GF-D8 (cell line): ENCODE measurements at places on chromosomes 1 and 21.

DNA sequence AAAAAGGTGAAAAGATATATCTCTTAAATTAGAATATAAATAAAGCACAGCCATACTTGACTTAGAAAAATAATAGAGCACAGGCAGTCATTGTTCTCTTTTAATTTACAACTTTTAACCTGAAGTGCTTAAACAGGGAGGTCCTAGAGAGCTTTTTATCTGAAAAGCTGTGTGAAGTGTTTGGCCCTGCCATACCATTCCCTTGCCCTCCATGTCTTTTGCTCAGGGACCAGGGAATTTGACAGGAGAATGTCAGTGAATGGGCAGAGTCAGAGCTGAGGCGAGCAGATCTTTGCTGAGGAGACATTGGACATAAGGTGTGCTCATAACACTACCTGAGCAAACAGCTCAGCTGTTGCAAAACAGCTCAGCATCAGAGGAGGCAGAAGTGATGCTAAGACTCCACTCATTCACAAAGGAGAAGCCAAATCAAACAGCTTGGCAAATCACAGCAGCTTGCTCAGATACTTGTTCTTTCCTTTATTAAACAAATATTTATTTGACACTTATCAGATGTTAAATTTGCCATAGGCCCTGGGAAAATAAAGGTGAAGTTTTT, 14.9 kb upstream of the MGST3 start:
- DNase-seq, result no peak

DNA sequence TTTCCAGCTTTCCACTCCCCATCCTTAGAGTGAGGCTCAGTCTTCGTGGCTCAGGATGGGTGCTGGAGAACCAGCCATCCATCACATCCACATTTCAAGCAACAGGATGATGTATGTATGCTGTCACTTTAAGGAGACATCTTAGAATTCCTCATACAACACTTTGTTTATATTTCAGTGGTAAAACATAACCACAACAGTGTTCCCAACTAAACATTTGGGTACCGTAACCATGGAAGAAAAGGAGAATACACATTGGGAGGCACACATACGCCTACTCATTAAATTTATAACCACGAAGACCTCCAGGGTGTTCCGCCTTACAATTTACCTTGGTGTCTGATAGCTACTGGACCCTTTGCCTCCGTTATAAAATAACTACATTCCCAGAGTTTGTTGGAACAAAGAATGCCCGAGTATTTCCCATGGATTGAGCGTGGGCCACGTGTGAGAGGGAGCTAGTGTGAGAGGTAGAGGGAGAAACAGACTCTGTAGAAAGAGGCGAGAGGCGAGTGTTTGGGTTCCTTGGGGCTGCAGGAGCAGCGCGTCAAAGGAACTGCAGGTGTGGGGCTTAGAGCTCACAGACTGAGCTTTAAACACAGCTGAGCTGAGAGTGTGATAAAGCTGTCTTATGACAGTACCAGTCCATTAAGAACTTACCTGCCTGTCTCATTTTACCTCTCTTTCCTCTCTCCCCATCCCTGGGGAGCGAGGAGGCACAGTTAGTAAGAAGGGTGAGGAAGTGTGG, 111.5 kb upstream of the USP24 start:
- DNase-seq, result no peak

- DNase-seq, result no peak
Observed at GRCh38 chr1:225440380-225441221, 12.8 kb upstream of the LBR start.

- peak; percentile 99 for DNase-seq
Observed at GRCh38 chr1:116514708-116515525, 55.9 kb downstream of the CD58 start.

GRCh38 chr1:36204347-36204909, 19.8 kb upstream of the THRAP3 start:
- DNase-seq, result no peak

DNA sequence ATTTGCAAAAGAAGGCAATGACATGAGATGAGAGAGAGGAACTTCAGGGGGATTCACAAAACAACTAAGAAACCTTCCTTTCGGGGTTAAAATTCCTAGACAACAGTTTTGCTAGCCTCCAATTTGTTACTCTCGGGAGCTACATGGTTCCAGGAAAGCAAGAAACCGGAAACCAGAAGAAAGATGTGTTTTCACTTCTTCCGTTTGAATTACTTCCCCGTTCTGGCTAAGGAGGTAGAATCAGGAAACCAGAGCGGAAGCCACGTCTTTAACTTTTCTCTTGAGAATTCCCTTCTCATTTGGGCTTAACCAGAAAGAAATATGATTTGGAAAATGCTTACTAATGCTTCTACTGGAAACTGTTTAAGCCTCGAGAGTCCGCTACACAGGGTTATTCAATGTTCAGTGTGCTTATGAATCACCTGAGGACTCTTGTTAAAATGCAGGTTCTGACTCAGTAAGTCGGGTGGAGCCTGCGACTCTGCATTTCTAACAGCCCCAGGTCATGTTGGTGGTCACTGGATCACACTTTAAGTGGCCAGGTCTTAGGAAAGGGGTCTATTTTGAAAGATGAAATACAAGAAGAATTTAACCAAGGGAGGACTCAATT, 43.5 kb upstream of the MCOLN3 start:
- DNase-seq, result peak; percentile 56

- peak; percentile 49 for DNase-seq
Observed at GRCh38 chr1:111202707-111203623, 2.5 kb upstream of the DENND2D start.

GRCh38 chr1:109391626-109392025, 6.1 kb downstream of the SORT1 start:
- DNase-seq, result no peak

- DNase-seq, result no peak
Observed at GRCh38 chr21:44785620-44786335, 15.8 kb downstream of the UBE2G2 start.

DNA sequence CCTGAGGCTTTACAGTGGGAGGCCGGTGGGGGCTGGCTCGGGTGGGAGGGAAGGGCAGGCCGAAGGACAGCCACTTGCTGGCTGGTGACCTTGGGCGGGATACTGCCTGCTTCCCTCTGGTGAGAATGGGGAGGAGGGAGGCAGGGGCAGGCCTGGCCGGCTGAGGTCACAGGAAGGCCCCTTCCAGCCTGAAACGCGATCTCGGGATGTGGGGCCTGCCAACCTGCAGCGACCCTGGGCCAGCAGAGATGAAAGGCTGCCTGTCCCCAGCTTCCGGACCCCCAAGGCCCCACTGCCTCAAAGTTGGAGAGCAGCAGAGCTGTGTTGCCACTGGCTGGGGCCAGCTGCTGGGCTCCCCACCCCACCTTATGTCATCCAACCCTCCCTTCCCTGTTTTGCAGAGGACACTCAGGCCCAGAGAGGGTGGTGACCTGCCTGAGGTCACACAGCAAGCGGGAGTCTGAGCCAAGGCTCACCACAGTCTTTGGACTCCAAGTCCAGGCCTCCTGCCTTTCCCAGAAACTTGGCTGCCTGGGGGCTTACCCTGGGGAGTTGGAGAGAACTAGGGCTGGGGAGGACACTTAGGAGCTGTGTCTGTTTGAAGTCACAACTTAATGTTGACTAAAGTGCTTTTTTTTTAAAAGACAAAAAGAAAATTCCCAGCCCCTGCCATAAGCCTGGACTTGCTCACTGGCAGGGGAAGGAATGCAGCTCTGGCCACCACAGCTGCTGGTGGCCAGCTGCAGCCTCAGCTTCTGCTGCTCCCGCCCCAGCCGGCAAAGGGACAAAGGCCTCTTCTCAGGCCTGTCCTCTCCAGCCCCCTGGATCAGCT, 14.8 kb upstream of the WASF2 start:
- no peak for DNase-seq

DNA sequence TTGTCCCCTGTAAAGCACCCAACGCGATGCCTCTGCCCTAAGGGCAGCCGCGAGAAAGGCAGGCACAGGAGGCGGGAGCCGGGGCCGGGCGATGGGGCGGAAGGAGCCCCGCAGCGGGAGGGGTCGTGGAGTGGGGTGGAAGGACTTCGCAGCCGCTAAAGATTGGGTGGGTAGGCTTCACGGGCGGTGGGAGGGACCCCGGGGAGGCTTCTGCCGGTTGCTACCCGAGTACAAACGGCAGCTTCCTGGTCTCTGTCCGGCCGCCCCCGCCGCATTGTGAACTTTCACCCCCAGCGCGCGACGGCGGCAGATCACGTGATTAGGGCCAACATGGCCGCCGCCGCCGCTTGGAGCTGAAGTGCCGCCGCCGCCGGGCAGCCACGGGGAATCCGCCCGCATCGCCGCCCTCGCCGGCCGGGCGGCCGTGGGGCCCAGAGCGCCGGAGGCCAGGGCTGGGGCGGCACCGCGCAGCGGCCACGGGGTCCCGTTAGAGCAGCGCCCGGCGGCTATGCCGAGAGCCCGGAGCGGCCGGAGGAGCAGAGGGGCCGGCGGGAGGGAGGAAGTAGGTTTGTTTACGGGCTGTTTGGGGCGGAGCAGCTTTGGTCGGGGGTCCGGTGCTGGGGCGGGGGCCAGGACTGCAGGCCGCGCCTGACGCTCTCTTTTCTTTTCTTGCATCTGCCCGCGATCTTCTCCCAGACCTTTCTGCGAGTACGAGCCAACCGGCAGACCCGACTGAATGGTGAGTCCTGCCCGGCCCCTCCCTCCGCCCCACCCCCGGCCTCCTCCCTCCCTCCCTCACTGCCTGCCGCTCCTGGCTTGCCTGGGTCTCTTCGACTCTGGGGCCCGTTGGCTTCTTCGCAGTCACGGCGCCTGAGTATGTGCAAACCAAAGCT, 42.4 kb downstream of the TMEM53 start:
- peak; percentile 56 for DNase-seq

GRCh38 chr1:203219934-203220333, 9.5 kb downstream of the CHIT1 start:
- DNase-seq, result no peak

DNA sequence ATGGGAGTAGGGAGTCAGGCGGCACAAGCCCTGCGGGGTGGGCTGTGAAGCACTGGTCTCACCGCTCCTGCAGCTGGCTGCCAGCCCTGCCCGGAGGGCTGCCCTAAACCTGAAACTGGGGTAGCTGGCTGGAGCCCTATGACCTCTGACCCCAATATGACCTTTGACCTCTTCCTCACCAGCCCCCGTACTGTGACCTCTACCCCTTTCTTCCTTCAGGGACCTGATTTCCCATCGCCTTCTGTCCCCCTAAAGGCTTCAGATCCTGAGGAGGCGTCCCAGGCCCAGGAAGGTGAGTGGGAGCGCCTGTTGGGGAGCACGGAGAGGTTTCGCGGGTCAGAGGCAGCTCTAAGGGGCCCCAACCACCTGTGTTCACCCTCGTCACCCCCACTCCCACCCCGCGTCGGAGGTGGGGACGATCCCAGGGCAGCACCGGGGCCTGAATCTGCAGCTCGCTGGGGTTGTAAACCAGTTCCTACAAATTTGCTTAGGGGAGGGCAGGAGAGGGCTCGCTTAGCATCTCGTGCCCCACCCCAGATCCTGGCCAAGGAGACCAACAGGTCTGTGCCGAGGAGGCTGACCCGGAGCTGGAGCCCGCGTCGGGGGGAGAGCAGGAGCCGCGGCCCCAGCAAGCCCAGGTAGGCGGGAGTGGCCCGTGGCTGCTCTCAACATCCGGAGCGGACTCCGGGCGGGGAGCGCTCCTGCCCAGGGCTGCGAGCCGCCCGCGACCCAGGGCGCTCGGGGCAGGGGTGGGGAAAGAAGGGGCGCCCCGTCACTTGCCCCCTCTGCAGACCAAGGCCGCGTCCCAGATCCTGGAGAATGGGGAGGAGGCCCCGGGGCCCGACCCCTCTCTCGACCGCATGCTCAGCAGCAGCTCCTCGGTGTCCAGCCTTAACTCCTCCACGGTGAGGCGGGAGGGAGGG, 7.3 kb downstream of the SYTL1 start:
- DNase-seq, result no peak

- DNase-seq, result no peak
Observed at GRCh38 chr1:162840250-162840839, 20.6 kb downstream of the CCDC190 start.

- no peak for DNase-seq
Observed at GRCh38 chr1:16383888-16384287, 16.8 kb downstream of the SZRD1 start.
